ENCODE measurements at places on chromosomes 12 and 14. TPM values are rescaled to one million over a fixed set of nuclear protein-coding genes. Genes with fewer than 3 reads are reported as not detected.

DNA sequence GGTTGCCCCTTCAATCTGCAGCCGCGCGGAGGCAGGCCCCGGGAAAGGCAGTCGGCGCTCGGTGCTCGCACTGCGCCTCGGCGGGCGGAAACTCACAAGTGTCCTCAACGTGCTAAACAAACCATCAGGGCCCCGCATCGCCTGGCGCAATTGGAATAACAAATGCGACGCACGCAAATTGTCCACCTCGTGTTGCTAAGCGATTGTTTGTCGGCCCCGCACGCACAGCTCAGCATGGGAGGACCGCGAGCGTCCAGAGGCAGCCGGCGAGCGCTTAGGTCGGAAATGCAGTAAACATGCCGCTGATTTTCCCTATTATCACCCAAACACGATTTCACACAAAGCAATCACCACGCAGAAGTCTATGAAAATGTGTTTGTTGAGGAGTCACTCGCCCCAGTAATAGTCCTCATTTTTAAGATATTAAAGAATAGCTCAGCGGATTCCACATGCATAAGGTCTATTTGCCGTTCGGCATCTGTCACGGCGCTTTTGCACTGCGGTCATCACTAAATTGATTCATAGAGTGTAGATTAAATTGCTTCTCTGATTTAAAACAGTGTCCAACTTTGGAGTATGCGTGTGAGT is 3.2 kb upstream of the GSC start:
- DNase-seq, result no peak

- DNase-seq, result no peak
These were observed 8.7 kb downstream of the HDAC7 start for GRCh38 chr12:47811072-47811396.

- DNase-seq, result no peak
These were observed 26.1 kb upstream of the GZMB start for GRCh38 chr14:24659916-24660570.

GRCh38 chr14:33016613-33017012 is 77.9 kb downstream of the NPAS3 start:
- DNase-seq, result no peak

DNA sequence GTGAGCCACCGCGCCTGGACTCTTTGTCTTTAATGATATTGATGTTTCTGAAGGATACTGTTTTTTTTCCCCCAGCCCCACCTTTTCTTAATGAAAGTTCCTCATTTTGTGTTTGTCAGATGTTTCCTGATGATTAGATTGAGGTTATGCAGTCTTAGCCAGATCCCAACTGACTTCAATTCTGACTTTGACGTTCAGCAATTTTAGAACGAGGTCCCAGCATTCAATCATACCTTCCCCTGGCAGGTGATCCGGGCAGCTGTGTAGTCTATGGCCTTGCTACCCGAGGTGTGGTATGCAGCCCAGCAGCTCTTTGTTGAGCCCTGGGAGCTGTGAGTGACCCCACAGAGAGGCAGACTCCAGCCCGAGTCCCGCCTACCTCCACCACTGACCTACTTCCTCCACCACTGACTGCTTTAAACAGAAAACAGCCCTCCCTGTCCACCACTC is 82.7 kb downstream of the LGMN start:
- no peak for DNase-seq

GRCh38 chr14:54769951-54770863 is 132.4 kb downstream of the GCH1 start:
- DNase-seq, result no peak

DNA sequence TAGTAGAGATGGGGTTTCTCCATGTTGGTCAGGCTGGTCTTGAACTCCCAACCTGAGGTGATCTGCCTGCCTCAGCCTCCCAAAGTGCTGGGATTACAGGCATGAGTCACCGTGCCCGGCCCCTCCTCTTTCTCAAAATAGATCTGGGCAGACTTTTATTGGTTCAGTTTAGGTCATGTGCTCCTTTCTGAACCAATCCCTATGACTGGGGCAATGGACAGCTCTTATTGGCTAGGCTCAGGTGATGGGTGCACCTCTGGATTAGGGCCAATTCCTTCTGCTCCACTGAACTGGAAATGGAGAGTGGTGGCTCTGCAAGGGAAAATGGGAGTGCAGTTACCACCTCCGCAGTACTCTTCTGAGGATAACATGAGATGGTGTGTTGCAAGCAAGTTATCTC is 6.2 kb upstream of the ATP6V0A2 start:
- DNase-seq, result no peak

DNA sequence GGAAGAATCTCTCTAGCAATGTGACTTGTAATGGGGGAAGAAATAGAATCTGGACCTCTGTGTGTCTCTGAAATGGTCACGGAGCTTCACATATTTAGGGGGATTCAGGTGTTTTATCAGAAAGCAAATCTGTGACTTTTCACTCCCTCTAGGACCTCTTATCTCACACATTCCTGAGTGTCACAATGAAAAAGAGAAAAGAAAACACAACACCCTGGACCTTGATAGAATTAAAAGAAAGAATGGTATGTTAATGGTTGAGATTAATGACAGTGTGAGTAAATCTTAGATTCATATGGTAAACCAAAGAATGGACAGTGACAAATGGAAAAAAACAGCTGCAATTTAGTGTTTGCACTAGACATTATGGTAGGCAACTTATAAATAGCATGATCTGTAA is 68.5 kb downstream of the PKP2 start:
- DNase-seq, result no peak

- DNase-seq, result no peak
These were observed 412.6 kb upstream of the SOX5 start for GRCh38 chr12:24361877-24362580.

DNA sequence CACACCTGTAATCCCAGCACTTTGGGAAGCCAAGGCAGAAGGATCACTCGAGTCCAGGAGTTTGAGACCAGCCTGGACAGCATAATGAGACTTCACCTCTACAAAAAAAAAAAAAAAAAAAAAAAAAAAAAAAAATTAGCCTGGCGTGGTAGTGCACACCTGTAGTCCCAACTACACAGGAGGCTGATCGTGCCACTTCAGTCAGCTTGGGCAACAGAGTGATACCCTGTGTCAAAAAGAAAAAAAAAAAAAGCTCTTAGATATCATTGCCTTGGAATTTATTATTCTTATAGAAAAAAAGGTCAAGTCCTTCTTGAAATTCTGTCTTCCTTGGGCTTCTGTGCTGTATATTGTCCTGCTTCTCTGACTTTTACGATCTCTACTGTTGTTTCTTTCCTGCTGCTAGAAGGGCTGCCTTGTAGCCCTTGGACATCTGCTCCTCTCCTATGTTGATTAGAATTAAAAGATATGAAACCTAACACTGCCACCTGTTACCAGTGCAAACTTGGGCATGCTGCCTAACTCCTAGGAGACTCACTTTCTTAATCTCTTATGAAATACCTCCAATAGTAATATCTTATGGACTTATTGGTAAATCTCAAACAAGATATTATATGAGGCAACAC is 5.7 kb downstream of the TMEM19 start:
- no peak for DNase-seq

GRCh38 chr14:20631880-20632389 is 9.6 kb downstream of the OR6S1 start:
- DNase-seq, result no peak

DNA sequence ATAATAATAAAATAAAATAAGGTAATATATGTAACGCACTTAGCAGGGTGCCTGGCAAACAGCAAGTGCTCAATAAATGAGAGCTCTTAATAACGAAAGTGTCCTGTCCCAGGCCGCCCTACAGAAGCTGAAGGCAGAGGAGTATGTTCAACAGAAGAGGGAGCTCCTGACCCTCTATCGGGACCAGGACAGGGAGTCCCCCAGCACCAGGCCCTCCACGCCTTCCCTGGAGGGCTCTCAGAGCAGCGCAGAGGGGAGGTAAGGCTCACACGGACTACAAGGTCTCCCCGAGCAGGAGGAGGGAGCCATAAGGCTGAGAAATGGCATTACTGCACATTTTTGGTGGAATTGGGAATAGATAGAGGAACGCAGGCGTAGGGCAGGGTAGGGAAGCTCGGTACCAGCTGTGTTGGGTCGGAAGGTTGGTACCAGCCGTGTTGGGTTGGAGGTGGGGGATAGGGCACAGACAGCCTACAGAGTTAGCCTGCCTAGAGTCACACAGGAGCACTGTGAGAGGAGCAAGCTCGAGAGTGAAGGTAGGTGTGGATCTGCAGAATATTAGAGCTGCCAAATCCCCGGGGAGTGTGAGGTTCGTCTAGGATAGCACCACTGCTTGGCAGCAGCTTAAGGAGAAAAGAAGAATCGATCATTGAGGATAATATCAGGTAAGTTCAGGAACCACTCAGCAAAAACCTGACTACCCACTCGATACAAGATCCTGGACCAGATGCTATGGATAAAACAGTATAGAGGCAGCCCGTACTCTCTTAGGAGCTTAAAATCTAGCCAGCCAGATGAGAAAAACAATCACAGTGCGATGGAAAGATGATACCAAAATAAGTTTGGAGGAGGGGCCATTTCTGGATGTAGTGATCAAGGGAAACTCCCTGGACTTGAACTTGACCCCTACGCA is 15.3 kb downstream of the TNFRSF1A start:
- DNase-seq, result no peak

DNA sequence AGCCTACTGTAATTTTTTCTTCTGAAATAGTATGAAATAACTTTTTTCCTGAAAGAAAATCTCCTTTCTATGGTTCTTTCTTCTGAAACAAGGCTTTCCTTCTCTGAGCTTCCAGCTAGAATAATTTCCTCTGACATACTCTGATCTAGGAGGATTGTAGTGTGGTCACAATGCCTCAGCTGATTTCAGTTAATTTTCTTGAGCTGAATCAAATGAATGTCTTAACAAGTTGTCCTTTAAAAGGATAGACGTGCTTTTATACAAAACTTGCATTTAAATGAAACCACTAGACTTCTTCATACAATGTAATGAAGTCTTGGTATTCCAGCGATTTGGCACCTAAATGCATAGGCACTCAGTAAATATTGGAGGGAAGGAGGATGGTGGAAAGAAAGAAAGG is 94.4 kb downstream of the BICD1 start:
- no peak for DNase-seq

GRCh38 chr14:75522983-75523318 is 682 bp downstream of the BATF start:
- DNase-seq, result no peak

GRCh38 chr12:109343677-109344076 is 4.0 kb upstream of the MYO1H start:
- no peak for DNase-seq

GRCh38 chr12:11581179-11581755 is 68.2 kb upstream of the ETV6 start:
- peak; percentile 59 for DNase-seq

GRCh38 chr12:94570161-94570560 is 80.2 kb downstream of the TMCC3 start:
- DNase-seq, result no peak

GRCh38 chr12:92400006-92400405 is 254.4 kb upstream of the BTG1 start:
- no peak for DNase-seq

- peak; percentile 76 for DNase-seq
These were observed 602 bp upstream of the FBXO33 start for GRCh38 chr14:39432619-39433451.

GRCh38 chr14:95233702-95234241 is 76.4 kb upstream of the DICER1 start:
- DNase-seq, result no peak

DNA sequence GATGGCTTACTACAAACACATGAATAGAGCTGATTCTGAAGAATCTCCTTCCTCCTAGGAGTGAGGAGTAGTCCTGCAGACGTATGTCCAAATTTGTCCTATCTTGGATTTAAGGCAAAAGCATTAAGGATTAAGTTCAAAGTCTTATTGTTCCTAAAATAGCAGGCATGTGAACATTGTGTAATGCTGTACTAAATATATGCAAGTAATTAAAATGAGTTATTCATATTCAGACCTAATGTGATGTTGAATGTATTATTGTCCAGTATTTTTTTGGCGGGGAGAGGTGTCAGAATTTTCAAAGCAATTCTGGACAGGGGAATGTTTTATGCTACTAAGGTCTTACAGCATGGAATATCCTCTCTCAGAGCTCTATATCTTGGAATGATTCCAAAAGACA is 60.7 kb upstream of the STK38L start:
- no peak for DNase-seq

DNA sequence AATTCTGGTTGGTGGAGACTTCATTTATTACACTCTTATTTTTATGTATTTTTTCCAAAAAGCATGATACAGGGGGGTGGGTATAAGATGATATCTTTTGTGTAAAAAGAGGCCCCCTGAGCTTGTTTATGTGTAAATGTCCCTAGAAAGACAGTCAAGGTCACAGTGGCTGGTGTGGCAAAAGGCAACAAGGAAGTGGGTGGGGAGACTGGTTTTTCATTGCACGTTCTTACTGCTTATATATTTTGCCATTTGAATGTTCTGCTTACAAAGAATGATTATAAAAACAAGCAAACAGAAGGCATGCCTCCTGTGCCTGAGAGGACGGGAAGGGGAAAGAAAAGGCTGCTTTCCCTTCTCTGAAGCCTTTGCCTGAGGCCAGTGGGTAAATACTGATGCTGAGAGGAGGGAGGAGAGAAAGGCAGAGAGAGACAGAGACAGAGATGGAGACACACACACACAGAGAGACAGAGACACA is 24.1 kb upstream of the ADIPOR2 start:
- no peak for DNase-seq

- DNase-seq, result no peak
These were observed 42.2 kb downstream of the JAG2 start for GRCh38 chr14:105126126-105126980.

GRCh38 chr12:20119596-20120402 is 248.5 kb upstream of the PDE3A start:
- no peak for DNase-seq

- DNase-seq, result no peak
These were observed 1.5 kb upstream of the TSPAN8 start for GRCh38 chr12:71159264-71159663.

ITFG2 gene
- 60.4 TPM for polyA plus RNA-seq

MYF5 gene
- 0.14 TPM for polyA plus RNA-seq

PDZRN4 gene
- polyA plus RNA-seq, result 4.8 TPM

ESPL1 gene
- polyA plus RNA-seq, result 8.0 TPM

GLIPR1L1 gene
- polyA plus RNA-seq, result 0.60 TPM

TAS2R7 gene
- not detected for polyA plus RNA-seq

MUCL1 gene
- polyA plus RNA-seq, result 0.24 TPM

MANSC1 gene
- 37.7 TPM for polyA plus RNA-seq

MIP gene
- not detected for polyA plus RNA-seq

TMPRSS12 gene
- polyA plus RNA-seq, result not detected

Measured in right renal cortex interstitium (tissue), 3 donors.